ENCODE measurements at places on chromosomes 4 and X.

GRCh38 chrX:109936114-109936513 is 66.8 kb upstream of the TMEM164 start:
- DNase-seq = no peak

DNA sequence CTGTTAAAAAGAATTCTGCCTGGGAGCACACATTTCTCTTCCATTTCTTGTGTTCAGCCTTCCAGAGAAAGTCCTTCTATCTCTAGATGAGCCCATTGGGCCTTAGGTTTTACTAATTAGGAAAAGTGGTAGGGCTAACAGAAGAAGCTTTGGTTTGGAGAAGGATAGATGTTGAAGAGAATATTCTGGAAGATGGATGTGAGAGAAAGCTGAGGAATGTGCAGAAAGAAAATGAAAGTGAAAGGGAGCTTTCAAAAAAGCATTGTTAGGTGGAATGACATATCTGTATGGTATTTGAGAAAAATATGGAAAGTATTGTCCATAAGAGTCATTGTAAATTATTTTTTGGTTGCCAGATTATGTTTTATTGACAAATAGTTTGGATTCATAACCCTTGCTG is 474.8 kb upstream of the SLIT2 start:
- no peak for DNase-seq

- no peak for DNase-seq
These were observed 174.5 kb upstream of the MAOA start for GRCh38 chrX:43481576-43481975.

DNA sequence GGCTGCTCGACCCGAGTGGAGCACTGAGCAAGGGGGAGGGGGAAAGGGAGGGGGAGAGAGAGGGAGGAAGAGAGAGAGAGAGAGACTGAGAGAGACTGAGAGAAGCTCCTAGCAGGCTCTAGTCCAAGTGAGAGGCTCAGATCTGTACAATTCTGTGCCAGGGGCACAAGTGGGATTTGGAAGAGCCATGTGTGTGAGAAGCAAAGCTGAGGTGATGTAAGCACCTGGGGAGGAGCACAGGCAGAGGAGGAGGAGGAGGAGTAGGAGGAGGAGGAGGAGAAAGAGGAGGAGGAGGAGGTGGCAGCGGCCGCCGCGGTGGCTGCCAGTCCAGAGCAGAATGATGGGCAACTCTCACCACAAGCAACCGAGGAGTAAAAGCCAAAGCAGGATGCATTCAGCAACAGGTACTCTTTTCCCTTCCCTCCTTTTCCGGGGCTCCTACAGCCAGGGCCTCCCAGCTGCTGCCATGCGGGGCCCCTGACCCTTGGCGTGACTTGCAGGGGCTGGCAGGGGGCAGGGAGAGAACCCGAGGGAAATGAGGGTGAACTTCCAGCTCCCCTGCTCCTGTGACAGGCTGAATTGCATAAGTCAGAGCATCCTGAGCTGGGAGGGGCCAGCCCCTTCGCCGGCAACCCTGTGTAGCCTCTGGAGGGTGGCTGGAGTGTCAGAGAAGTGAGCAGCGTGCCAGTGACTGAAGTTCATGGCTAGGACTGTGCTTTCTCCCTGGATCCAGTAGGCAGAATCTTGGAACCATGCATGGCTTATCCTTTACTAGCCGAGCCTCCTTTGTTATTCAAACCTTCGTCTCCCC is 62.2 kb downstream of the RTL5 start:
- no peak for DNase-seq

GRCh38 chrX:23503835-23504539 is 163.3 kb upstream of the PRDX4 start:
- no peak for DNase-seq

DNA sequence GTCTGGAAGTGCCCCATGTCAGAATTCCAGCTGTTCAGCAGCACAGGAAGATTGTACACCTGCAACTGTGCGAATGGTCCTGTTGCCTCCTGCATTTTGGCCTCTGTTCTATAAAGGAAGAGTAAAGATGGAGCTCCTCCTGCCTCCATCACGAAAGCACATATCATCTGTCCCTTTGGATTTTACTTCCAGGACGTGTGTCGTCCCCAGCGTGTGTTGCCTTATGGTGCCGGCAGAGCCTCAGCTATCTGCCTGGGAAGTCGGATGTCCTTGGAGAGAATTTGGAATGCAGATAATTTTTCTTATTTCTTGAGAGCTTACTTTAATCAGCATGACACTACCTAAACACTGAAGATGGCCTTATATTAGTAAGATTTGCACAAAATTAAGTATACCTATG is 97.7 kb downstream of the GATB start:
- DNase-seq = no peak

DNA sequence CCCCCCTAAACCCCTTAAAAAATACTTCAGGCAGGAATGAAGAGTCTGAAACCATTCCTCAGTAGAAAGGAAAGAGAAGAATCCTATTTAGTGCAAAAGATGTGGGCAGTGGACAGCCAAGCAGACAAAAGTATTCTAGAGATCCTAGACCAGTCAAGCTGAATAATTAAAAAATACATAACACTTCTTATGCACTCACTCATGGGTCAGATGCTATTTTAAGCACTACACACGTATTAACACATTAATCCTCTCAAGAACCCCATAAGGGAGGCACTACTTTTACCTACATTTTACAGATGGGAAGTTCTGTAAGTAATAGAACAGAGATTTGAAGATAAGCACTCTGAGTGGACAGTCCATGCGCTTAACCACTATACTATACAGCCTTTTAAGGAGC is 5.9 kb downstream of the TAB3 start:
- DNase-seq = no peak

DNA sequence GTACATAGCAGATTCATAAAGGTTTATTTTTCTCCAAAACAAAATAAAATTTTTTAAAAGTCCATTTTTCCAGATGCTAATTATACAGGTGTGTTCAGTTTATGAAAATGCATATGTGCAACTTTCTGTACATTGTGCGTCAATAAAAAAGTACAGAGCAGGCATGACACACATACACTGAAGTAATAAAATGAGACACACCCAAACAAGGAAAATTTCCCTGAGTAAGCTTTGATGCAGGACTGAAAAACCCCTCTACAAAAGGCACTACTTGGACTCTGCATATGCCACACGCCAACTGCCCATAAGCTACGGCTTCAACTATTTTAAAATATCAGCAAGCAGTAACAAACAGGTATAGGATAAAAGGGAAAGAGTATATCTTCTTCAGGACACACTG is 13.8 kb downstream of the ARAP2 start:
- no peak for DNase-seq

DNA sequence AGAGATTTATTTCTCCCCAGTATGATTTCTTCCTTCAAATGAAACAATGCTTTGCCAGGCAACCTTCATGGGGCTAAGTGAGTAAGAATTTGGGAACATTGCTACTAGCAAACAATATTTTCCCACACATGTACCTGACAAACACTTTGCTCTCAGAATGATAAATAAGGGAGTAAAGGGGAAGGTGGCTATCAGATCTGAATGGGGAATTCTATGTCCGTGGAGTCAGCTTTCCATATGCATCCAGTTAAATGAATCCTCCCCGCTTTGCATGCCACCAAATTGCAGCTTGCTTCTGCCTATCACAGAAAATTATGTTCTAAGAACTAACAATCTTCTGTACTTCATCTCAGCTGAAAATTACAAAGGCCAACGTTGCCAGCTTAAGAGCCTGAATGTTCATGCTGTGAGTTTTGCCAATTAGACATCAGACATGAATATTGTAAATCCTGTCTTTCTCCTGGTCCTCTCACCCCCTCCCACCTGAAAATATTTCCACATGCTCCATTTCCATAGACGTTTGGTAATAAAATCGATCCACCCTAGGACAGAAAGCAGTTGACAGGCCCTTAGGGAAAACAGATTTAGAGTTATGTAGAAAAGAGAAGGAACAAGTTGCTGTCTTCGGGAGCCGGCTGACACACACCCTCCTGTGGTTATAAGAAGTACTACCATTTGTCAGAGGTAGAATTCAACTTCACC is 6.3 kb downstream of the MEPE start:
- no peak for DNase-seq

DNA sequence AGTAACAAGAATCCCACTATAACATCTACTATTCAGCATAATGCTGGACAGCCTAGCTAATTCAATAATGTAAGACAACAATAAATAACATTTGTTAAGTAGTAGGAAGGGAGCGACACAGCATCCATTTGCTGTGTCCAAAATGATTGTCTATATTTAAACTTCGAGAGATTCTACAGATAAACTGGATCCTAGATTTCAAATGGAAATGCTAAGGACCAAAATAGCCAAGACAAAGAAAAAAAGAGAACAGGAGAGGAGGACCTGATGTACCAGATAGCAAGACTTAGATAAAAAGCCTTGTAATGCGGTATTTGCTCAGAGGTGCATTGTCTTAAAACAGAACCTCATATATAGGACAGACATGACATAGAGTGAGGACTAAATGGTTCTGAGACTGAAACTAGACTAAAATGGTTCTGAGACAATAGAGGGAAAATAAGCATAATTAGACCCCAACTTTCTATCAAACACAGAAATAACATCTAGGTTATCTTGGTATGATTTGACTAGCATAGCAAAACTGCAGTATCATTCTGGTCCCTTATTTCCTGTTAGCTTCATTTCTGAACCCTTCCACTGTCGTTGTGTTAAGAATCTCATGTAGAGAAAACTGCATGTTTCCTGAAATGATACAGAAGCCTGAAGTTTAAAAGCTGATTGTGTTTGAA is 3.8 kb downstream of the HPGDS start:
- no peak for DNase-seq

Measured in GM04503 (cell line).